ENCODE measurements at places on chromosomes 2 and 18.

DNA sequence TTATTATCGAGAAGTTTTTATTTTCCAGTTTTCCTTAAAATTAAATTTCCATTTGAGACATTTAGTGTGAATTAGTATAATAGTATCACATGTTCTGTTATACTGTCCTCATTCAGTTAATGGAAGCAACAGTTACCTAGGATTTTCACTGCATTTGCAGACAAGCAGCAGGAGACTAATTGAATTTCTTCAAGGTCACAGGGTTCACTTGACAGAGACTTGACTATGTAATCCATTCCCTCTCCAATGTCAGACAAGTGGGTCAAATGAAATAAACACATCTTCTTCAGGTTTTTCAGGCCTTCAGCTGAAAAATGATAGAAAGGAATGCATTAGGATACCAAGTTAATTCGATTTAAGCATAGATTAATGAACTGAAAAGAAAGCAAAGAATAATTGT is 26.7 kb downstream of the NLRC4 start:
- DNase-seq: no peak

DNA sequence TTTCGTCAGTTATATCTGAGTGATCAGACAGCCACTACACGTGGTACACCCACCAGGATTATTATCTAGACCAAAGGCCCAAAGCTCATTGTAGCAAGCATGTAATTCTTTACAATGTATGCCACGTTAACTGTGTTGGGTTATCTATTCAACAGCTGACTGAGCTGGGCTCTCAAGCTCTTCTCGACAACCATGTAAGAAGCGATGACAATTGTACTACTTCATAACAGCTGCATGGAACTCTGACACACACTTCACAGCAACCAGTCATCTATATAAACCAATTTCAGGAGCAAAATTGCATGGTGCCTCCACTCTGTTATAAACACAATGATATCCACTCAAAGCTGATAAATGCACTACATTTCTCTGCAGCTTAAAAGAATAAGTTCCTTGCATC is 701.8 kb downstream of the NR4A2 start:
- DNase-seq: no peak

DNA sequence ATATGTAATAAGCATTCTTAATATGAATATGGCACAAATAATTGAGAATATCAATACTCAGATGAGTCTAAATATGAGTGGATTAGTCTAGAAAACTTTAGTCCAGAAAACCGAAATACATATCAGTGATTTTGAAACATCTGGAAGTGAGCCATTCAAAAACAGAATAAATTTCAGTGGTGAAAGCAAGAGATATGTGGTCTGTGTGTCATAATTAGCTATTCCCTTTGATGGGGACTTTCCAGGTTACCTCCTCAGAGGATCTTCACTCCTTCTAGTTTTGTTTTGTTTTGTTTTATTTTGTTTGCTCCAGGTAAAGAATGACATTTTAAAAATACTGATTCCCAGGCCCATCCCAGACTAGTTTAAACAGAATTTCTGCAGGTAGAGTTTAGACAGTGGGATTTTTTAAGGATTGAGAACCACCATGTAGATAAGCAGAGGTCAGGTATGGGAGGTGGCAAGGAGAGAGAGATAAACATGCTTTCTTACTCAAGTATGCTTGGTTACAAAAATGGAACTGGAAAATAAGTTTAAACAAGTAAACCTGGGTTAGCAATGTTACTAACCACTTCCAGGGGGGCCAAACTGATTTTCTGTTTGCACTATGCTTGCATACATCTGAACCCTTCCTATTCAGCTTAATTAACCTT is 70.7 kb downstream of the NABP1 start:
- DNase-seq: no peak

DNA sequence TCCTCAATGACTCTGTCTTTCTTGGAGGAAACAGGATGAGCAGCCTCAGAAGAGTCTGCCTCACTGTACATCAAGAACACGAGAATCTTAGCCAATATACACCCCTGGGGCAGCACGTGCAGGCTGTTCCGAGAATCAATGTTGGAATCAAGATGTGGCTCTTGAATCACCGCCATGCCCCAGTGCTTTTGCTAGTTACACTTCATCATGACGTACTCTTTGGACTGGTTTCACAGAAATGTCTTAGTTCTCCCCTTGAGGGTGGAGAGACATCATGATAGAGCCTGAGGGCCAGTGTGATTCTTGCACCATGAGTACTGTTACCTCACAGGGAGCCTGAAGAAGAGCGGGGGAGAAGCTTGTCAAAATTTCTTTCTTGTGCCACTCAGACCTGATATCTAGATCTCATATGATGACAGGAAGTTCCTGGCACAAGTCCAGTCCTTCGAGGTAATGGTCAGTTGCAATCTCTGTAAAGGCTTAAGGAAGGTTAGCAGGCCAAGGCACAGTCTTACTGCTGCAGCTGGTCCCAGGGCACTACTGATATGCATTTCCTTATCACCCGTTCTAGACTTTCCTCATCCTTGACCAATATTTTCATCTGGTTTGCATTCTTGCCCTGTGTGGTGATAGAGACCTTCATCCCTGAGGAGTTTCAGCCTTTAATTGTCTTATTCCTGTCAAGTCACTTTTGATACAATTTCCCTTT is 28.2 kb upstream of the STAT4 start:
- DNase-seq: no peak

DNA sequence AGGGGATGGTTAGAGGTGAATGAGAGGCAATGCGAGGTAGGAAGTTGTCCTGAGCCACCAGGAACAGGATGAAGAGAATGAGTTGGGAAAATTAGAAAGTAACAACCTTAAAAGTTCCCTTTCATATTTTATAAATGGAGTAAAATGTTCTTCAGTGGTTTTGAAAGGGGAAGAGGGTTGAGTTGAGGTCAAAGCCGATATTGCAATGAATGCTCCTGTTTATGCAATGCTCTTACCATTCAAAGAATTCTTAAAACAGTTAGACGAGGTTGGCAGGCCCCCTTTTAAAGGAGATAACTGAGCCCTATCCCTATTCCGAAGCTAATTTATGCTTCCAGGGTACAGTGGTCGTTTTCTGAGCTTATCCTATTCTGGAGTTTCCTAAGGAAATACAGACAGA is 2110.3 kb upstream of the CELF4 start:
- no peak for DNase-seq
